Kidney tubule cell (primary cell): ENCODE measurements at places on chromosomes 6 and 20.
A peak's percentile ranks its signal among the peaks of the same experiment; 100 is the strongest.

- DNase-seq = no peak
Observed at GRCh38 chr6:138572885-138573284, 73.6 kb upstream of the NHSL1 start.

GRCh38 chr20:45097485-45098102 lies 3.3 kb downstream of the KCNS1 start:
- peak; percentile 57 for DNase-seq

GRCh38 chr6:14927398-14927797 lies 318.5 kb upstream of the JARID2 start:
- DNase-seq = no peak

DNA sequence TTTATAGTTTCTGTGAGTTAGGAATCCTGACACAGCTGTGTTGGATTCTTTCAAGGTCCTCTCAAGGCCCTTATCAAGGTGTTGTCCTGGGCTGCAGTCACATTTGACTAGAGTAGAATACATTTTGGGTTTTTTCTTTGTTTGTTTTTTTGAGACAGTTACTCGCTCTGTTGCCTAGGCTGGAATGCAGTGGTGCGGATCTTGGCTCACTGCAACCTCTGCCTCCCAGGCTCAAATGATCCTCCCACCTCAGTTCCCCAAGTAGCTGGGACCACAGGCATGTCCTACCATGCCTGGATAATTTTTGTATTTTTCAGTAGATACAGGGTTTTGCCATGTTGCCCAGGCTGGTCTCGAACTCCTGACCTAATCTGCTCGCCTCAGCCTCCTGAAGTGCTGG lies 15.7 kb downstream of the NFYA start:
- peak; percentile 52 for DNase-seq

GRCh38 chr6:161195386-161195785 lies 78.5 kb downstream of the AGPAT4 start:
- peak; percentile 39 for DNase-seq

DNA sequence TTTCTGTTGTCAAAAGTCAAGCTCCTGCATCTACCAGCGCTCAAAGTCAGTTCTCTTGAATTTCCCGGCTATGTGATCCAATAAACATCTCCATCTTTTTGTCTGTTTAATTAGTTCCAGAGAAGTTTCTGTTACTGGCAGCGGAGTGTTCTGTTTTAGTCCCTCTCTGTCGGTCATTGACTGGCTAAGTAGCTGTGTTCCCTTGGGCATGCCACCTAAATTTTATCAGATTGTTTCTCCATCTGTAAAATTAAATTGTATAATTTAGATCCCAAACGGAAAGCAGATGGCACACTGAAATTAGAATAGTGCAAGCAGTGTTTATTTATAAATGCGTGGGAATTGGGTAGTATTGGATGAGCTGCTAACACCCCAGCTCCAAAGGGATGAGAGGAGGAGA lies 29.7 kb upstream of the PRL start:
- DNase-seq = no peak

GRCh38 chr6:43698584-43699349 lies 11.2 kb upstream of the MRPS18A start:
- DNase-seq = peak; percentile 67

GRCh38 chr6:98581705-98582104 lies 252.7 kb upstream of the POU3F2 start:
- DNase-seq = peak; percentile 47

GRCh38 chr20:21804802-21805201 lies 99.3 kb downstream of the PAX1 start:
- DNase-seq = no peak

DNA sequence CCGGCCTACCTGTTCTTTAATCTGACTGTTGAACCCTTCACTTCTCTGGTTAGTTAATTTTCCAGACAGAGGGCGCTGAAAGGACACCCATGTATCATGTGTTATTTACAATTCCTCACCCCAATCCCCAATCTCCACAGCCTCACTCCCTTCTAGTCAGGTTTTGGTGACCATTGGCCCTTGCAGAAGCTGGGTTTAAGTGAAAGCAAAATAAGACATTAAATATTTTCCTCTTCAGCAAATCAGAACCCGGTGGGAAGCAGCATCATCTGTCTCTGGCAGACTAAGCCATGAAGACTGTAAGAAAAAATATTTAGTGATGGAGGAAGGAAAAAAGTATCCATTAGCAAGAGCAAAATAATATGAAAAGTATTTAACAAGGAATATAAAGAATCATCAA lies 9.4 kb upstream of the HLA-DQA1 start:
- peak; percentile 43 for DNase-seq

DNA sequence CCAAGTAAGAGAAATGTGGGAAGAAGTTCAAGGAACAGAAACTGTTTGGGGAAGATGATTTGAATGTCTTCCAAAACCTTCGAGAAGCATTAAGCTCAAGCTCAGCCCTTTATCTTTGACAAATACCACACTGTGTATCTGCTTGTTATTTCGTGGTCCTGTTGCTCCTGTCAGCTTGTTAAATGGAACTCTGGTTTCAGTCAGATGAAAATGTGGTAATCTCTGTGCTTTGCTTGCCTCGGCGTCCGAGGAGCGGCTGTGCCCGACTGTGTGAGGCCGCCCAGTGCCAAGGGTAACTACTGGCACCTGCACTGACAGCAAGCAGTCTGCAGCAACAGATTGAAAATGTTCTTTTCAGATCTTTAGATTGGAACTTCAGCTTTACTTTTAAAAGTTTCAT lies 577.9 kb upstream of the FLRT3 start:
- no peak for DNase-seq

DNA sequence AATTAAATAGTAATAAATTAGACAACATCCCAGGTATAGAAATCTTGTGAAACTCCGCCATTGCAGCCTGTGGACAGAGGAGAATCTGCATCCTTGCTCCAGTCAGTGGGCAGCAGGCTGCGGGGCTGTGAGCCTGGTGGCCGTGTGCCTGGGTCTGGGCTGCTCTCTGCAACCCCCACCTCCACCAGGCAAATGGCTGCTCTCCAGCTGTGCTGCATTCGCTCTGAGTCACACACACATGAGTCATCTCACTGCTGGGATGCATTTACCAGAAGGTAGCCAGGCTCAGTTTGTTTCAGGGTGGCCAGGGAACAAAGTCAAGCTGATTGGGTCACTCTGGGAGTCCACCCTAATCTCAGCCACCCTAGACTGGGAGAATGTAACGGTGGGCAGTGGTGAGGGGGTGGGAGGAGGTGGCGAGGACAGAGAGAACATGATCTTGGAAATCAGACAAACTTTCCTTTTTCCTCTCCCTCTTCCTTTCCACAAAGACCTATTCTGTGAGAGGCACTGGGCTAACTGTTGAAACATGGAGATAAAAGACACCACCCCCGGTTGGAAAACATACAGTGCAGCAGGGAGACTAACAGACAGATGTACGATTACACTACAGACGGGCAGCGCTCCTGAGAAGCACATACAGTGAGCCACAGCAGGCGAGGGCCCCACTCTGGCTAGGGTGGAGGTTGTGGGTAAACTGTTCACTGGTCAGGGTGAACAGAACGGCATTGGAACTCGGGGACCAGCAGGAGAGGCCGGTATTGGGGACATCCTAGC lies 59.2 kb downstream of the TRAM2 start:
- peak; percentile 88 for DNase-seq

DNA sequence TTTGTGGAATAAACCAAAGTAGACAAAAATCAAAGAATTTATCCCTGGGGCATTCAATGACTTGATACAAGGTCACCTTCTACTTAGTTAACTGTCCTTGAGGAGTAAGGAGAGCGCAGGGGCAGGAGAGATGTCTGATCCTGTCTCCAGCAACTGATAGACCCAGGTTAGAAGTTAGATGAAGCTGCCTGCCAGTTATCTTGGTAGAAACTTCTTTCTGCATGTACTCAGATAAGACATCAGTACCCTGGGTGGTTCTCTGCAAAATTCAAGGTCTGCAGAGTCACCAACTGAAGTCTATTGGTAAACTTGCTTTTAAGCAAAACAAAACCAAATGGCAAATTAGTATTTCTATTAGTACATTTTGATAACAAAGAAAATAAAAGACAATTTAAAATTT lies 2.7 kb downstream of the SGK1 start:
- DNase-seq = no peak

GRCh38 chr6:3334555-3334954 lies 75.8 kb downstream of the PSMG4 start:
- no peak for DNase-seq

- peak; percentile 68 for DNase-seq
Observed at GRCh38 chr6:7107578-7108195, at the start of gene RREB1. TSS of gene RREB1 (plus strand) at chr6:7107961. CDS start at chr6:7181912, 73,951 bp downstream.

DNA sequence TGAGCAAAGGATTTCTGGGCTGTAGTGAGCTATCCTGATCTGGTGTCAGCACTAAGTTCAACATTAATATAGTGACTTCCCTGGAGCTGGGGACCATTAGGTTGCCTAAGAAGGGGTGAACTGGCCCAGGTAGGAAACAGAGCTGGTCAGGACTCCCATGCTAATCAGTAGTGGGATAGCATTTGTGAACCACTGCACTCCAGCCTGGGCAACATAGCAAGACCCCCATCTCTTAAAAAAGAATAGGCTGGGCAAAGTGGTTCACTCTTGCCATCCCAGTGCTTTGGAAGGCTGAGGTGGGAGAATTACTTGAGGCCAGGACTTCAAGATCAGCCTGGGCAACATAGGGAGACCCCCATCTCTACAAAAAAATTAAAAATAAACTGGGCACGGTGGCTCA lies 39.3 kb downstream of the BAK1 start:
- no peak for DNase-seq

GRCh38 chr20:45863543-45864470 lies 6.4 kb downstream of the ZSWIM3 start:
- DNase-seq = no peak

DNA sequence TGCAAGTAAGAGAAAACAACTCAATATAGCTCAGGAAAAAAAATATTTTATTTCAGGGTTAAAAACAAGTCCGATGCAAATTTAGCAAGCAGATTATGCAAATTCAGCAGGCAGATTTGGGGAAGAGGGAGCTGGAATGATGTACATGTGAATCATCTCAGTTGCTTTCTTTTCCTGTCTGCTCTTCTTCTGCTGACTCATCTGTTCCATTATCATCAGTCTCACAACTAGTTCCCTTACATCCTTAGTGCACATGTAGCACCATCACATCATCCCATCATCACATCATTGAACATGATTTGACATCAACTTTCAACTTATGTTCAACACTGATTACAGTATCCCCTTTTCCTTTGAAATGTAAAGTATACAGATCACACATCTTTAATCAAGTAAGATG lies 11.5 kb upstream of the DEFB113 start:
- peak; percentile 27 for DNase-seq

GRCh38 chr6:64330694-64331307 lies 695.2 kb downstream of the PHF3 start:
- DNase-seq = peak; percentile 48
